Mucosa of descending colon (tissue), 3 donors: ENCODE measurements at places on chromosomes 6 and 20. TPM values are rescaled to one million over a fixed set of nuclear protein-coding genes. Genes with fewer than 3 reads are reported as not detected.
A peak's percentile ranks its signal among the peaks of the same experiment; 100 is the strongest.

- DNase-seq = no peak
Observed at GRCh38 chr6:157885211-157885788, 62.3 kb downstream of the SNX9 start.

- no peak for DNase-seq
Observed at GRCh38 chr20:8073024-8073832, 53.7 kb upstream of the TMX4 start.

- DNase-seq = no peak
Observed at GRCh38 chr20:59414936-59415623, 114.7 kb downstream of the EDN3 start.

DNA sequence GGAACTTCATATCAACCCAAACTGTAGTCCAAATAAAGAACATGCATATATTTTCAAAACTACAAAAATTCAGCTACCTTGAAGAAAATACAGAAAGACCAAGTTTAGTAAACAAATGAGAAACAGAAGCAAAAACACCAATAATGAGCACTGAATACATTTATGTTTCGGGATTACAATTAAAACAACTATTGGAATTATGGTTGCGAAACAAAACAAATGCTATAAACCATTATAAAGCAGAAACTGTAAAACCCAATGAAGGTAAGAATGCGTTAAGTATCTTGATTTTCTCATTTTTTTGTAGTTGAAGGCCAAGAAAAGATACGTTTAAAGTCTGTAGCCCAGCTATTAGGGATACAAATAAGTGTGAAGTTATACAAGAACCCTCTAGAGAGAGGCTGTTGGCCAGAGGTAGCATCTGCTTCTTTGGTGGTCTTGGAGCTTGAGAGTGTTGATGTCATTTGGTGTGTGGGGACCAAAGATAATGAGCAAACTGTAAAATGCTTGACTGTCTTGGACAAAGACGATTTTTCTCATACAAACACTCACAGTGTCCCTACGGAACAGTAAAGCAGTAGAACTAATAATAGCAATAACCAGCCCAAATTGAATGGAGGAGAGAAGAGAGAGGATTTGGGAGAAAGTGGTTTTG, 111.5 kb downstream of the PRND start:
- DNase-seq = no peak

GRCh38 chr6:154343473-154344308, 12.9 kb downstream of the IPCEF1 start:
- peak; percentile 79 for DNase-seq

DNA sequence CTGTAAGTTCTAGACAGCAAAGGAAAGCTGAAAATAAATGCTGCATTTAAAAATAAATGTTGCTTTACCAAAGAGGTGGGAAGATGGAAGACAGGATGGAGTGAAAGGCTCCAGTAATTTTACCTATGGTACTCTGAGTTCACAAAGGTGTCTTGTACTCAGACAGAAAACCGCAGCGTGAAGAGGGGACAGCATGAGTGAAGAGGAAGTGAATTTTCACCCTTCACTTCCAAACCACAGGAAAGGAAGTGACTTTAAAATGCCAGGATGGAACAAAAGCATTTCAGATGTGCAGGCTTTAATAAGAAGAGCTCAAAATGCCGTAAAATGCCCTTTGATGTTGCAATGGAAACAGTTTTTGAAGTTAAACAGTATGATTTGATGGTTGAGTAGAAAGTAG, 91.2 kb upstream of the TINAG start:
- no peak for DNase-seq

GRCh38 chr6:121439926-121440325, 4.5 kb downstream of the GJA1 start:
- no peak for DNase-seq

DNA sequence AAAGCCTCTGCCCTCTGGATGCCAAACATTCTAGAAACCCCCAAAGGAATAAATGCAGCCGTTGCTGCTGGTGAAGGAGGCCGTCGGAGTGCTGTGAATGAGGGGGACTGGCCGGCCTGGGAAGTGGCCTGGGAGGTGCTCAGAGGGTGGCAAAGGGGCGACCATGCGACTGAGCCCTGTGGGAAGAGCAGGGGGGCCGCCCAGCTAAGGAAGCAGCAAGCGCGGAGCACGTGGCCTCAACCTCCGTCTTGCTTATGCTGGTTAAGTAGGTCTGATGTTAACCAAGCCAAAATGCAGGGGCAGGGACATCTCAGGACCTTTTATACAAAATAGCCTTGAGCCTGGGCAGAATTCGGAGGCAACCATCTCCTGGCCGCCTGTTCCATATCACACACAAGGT, 381.5 kb downstream of the TAF4 start:
- no peak for DNase-seq

GRCh38 chr6:154167126-154167525, 128.1 kb downstream of the OPRM1 start:
- no peak for DNase-seq

DNA sequence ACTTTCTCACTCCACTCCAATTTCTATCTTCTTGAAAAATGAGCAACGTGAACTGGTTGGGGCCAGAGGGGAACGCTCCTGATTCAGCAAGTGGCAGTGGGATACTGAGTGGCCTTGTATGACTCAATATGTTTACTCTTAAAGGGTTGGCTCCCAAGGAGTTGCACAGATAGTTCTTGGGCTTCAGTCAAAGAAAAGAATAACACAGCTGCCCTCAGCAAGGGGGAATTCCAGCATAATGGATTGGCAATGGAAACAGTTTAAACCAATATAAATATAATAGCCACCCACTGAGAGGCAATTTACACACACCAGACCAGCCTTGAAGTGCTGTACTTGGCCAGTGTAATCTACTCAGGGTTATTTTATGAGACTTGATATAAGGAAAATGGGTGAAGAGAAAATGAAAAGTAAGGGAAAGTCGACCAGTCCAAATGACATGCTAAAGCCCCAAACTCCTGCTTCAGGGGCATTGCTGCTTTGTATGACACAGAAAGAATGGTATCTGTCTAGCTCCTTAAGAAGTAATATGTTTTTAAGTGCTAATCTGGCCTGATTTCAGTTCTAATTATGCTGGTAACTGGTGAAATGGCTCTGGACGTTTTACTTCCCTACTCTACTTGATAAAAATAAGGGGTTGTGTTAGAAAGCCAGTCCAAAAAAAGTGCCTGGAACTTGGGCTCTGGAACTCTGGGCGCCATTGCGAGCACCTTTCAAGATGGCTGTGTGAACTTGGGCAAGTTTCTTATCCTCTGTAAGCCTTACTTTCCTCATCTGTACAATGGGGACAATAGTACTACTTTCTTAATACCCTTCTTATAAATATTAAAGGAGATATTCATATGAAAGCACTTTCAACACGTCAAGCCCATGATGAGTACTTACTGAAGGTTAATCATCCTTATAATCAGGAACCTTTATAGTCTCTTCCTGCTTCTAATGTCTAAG, 712.9 kb upstream of the MAP3K7 start:
- DNase-seq = no peak

DNA sequence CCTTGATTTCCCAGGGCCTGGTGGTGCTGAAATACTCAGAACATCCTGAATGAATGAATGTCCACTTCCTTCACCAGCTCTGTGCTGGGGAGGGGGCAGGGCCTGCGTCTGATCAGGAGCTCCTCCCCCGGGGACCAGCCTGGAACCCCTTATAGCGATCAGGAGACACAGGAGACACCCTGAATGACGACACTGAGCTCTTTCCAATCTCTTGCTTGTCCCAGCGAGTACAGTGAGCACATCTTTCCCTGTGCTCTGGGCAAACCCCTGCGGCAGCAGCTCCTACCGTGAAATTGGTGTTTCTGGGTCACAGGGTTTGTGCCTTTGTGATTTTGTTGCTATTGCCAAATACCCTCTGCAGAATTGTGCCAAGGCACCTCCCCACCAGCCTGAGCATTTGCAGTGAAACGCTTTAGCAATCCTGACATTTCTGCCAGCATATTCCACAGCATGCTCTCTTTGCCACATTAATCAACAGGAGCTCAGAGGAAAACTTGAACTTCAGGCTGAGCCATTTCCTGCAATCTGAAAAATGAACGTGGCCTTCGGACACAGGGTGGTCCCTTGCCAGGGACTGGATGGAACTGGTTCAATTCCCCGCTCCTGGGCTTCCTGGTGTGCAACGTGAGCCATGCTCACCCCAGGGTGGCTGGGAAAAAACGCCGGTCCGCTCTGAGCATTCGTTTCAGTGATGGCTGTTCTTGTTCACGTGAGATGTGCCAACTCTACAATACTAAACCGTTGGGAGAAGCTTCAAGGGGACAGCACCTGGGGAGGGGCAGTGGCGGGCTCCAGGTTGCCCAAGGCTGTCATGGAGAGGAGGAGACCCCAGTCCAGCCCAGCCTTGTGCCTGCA, 23.1 kb upstream of the MRGBP start:
- no peak for DNase-seq

DNA sequence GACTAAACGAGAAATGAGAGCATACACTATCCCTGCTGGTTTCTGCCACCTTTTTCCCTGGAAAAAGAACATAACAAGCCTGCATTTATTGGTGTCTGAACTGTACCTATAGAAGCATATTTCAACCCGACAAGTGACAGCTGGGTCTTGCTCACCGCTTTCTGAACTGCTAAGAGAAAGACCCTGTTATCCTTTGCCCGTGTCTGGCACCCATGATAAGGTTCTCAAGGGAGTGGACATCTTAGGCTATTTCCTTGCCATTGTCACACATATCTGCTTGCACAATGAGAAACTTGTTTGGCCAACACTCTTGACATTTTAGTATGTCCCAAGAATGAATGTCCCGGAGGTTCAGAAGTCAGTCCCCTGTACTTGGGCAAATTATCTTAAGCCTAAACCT, 19.3 kb downstream of the RIPOR2 start:
- DNase-seq = no peak

DNA sequence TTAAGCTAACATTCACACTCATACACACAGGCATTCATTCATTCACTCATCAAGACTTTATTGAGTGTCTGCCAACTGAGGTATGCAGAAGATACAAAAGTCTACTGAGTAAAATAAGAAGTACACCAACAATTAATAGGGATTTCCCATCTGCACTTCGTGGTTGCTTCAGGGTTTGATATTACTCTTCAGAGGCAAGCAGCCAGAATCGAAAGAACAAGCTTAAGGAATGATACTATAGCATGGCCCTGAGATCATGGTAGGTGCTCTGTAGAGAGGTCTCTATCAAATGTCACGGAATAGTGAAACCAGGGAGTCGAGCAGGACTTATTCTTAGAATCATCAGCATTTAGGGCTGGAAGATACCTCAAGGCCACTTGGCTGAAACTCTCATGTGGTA, 135.4 kb downstream of the NRN1 start:
- no peak for DNase-seq

DNA sequence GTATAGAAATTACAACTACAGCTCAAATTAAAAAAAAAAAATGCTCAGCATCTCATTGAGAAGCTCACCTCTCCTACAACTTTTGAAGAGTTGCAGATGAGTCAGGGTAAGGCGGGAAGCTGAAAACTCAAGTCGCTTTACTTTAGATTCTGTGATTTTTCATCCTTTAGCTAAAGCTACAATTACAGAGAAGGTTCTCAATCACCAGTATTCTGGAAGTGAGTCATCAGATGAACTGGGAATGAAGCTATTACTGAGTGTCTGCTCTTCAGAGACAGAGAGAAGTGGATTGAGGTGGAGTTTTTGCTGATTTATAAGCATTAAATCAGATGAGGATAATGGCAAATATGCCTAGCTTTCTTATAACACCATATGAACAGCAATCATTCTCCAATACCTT, 91.9 kb downstream of the TFAP2A start:
- DNase-seq = no peak

- DNase-seq = no peak
Observed at GRCh38 chr6:15312500-15312899, 66.6 kb downstream of the JARID2 start.

GRCh38 chr6:149963212-149963461, 606 bp upstream of the ULBP1 start:
- no peak for DNase-seq

DNA sequence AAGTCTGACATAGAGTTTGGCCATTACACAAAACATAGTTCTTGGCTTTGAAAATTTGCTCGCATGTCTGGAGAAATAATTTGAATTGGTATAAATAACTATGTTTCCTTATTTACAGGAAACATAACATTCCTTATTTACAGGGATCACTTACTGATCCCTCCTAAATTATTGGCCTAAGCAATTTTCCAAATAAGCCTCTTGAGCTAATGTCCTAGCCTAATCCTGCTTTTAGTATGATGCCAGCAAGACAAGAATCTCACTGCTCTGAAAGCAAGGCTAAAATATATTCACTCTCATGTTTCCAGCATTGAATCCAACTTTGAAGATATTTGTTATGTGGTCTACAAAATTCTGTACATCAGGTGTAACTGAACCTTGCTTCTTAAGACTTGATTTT, 4.1 kb upstream of the TBC1D32 start:
- DNase-seq = no peak

GRCh38 chr6:135066397-135066796, 11.8 kb upstream of the HBS1L start:
- DNase-seq = no peak

TINAG gene
- 28.1 TPM for total RNA-seq

SLC25A27 gene
- total RNA-seq = 19.4 TPM

GSTA3 gene
- total RNA-seq = not detected

TMEM170B gene
- total RNA-seq = 9.0 TPM

FOXF2 gene
- 7.1 TPM for total RNA-seq

AKAP7 gene
- 21.9 TPM for total RNA-seq
